Caco-2 (cell line): ENCODE measurements at places on chromosomes 13 and 19.
A peak's percentile ranks its signal among the peaks of the same experiment; 100 is the strongest.

GRCh38 chr19:51509823-51510660 is 8.4 kb upstream of the SIGLEC12 start:
- DNase-seq = no peak

- DNase-seq = no peak
These were observed 61.1 kb downstream of the MIPEP start for GRCh38 chr13:23828086-23828485.

- no peak for DNase-seq
These were observed 15.3 kb downstream of the ZNF536 start for GRCh38 chr19:30387311-30388115.

GRCh38 chr19:51810223-51810622 is 15.3 kb downstream of the FPR3 start:
- peak; percentile 17 for DNase-seq

GRCh38 chr13:34591129-34591528 is 350.9 kb upstream of the NBEA start:
- no peak for DNase-seq
